ENCODE measurements at places on chromosomes 1 and 21.

GRCh38 chr1:234572966-234573365 lies 37.0 kb downstream of the IRF2BP2 start:
- DNase-seq, result no peak

DNA sequence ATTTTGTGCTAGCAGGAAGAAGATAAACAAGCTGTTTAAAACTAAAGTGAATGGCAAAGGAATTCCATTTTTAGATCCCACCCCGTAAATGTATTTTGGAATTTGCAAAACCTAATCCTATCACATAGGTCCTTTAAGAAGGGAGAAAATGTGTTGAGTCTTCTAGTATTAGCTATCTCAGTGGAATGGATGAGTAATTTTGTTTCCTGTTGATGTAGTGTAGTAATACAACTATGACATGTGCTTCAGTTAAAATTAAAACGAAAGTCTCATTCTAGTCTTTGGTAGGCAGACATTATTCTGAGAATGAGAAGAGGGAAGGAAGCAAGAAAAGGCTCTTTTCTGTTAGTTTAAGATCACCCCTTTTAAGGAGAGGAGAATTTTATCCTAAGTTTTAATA lies 265.9 kb upstream of the C1orf105 start:
- DNase-seq, result no peak

DNA sequence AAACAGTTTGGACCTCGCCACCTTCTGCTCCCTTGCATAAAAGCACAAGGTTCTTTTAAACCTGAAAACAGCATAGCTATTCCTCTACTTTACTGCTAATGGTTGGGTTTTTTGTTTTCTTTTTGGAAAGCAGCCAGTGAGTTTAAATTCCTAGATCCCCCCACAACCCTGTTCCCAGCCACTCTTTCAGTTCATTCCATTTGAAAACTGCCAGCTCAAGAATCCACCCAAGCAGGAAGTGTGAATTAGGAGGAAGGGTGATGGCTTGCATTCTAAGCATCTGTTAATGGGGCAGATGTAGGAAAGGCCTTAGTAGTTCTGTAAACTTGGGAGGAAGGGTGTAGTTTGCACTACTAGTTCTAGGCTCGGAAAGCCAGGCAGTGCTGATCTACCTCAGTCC lies 172.9 kb upstream of the HOOK1 start:
- DNase-seq, result no peak

GRCh38 chr1:239389703-239390102 lies 3.3 kb downstream of the CHRM3 start:
- no peak for DNase-seq

GRCh38 chr1:239302696-239303095 lies 83.7 kb upstream of the CHRM3 start:
- DNase-seq, result no peak

Measured in left ventricle myocardium inferior (tissue), 1 donor.